ENCODE measurements at places on chromosomes 13 and 19.

DNA sequence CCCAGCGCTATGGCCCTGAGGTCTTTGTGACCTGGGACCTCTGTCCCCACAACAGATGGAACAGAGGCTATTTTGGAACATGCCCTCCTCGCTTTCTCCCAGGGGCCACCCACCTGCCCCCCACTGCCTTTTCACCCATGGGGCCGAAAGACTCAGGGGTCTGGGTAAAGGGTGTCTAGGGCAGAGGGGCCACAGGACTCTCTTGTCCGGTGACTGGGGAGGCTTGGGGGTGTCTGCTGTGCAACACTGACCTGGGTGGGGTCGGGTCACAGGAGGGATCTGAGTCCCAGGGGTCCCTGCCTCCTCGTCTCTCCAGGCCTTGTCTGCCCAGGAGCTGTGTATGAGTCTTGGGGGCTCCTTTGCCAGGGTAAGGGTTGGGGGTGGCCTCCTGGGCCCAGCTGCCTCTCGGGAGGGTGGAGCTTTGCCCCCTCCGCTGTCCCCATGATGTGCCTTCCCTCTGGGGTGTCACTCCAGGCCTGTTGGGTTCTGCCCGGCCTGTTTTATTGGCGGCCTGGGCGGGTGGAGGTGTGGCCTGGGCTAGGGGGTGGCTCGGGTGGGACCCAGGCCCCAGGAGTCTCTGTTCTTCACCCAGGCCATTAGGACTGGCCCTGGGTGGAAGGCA lies 2.1 kb downstream of the ARID3A start:
- peak; percentile 24 for DNase-seq

- DNase-seq: peak; percentile 35
Observed at GRCh38 chr19:31349160-31349881, at the start of gene TSHZ3. Gene TSHZ3, minus strand, starts transcription at chr19:31349436. Its CDS starts 217 bp downstream, at chr19:31349219.

DNA sequence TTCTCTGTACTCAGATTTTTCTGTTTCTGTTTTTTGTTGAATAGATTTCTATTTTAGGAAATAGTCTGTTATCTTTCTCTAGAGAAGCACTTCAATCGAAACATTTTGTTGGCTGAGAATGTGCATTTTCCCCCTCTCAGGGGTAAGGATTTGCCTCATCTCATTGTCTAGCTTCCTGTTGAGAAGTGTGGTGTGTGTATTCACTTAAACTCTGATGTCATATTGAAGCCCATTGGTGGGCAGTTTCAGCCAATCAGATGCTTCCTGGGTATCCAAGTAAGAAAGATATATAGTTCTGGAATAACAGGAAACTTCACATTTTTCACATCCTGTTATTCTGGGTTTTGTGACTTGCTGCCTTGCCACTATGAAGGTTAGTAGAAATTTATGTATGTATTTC lies 87.6 kb downstream of the ARHGEF7 start:
- no peak for DNase-seq

DNA sequence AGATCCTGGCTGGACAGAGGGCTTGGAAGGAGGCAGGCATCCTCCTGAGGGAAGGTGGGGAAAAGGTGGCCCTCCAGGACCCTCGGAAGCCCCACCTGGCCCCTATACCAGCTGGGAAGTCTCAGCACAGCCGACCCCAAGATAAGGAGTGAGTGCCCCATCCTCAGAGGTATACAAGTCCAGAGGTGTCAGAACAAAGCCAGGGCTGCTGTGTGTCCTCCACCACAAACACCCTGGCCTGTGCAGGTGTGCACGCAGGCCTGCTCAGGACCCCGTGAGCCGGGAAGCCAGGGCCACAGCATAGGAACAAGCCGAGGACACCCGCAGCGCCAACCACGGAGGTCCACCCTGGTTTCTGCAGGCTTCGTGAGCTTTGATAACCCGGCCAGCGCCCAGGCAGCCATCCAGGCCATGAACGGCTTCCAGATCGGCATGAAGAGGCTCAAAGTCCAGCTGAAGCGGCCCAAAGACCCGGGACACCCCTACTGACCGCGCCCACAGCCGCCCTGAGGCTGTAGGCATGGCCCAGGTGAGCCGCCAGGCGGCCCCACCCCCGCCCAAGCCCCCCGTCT lies 68.6 kb downstream of the CELF5 start:
- no peak for DNase-seq

DNA sequence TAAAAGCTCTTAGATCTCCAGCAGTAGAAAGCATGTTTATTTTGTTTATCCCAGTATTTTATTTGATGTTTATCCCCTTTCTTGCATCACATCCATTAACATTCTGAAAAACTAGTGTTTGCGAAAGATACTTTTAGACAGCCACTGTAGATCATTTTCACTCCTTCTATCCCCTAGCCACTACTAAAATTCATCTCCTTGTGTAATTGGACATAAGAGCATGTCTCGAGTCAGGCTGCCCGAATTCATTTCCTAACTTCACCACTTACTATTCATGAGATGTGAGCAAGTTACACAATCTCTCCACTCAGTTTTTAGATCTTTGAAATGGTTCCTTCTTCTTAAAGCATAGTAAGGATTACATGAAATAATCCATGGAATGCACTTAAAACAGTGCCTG lies 514.0 kb downstream of the KLF5 start:
- no peak for DNase-seq

DNA sequence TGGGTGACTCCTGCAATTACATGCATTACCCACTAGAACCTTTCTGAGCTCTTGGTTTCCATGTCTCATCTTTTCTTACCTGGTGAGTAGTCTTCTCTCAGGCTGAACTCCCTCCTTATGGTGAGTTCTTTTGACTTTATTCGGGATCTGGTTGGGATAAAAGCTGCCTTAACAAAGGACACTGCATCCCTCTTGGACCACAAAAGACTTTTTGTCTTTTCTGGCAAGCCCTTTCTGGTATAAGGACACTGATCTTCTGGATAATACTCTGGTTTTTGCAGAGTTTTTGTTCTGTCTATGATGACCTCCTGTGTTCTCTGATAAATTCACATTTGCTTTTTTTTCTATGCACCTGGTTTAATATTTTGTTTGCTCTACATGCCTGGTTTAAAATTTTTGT lies 66.7 kb downstream of the SLITRK1 start:
- DNase-seq: no peak

GRCh38 chr19:48588670-48589401 lies 17.7 kb upstream of the SPACA4 start:
- peak; percentile 91 for DNase-seq

GRCh38 chr13:83839146-83839545 lies 43.1 kb downstream of the SLITRK1 start:
- DNase-seq: peak; percentile 24

- no peak for DNase-seq
Observed at GRCh38 chr19:3113100-3114017, 19.2 kb downstream of the GNA11 start.

- no peak for DNase-seq
Observed at GRCh38 chr19:51186323-51186722, 38.6 kb upstream of the CD33 start.

DNA sequence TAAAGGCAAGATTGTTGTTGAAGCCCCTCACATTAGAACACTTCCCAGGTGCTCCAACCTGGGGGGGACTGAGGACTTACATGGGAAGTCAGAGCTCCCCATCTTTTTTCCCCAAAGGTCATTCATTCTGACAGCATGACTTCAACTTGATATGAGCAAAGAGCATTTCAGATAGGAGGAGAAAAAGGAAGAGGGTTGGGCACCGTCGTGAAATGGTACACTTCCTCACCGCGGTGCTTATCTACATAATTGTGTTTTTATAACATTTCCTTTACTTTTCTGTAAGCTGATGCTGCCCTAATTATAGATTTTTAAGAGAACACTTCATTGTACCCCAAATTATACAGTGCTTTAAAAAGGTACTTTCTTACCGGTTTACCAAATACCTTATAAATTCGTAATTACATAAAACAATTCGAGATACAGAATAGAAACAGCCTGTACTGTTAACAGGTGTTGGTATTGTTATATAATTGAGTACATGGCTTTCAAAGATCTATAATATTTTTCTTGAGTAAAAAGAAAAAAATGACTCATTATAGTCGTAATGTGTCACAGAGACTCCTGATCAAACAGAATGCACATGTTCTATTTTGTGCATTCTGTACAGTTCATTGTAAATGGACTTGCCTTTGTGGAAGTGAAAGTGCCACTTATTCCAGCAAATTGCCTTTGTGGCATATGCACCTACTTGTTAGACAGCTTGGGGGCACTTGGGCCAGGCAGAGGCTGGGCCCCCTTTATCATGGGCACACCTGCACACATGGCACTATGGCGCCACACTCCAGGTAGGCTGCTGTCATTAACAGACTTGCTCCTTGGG lies 81.8 kb downstream of the GGACT start:
- no peak for DNase-seq

DNA sequence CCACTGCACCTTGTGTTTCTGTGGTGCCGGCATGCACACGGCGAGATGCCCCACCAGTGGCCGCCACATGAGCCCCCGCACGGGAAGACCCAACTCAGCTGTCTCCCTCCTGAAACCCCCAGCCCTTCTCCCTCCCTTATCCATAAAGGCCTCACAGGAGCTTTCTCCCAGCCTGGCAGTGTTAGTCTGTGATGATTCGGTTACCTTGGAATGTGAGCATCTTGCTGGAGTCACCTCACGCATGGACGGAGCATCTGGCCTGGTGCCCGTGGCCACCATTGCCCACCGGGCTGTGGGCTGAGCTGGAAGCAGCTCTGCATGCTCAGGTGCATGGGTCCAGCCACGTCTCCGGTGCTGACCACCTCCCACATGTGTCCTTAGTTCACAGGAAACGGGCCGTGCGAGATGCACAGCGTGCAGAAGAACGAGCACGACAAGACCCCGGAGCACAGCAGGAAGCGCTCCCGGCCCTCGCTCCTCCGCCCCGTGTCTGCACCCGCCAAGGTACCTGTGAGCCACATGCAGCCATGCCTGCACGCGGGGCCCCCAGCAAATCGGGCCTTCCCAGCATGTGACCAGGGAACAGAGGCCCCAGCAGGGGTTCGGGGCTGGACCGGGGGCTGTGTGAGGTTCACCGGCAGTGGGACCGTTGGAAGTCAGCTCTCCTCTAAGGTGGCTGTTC lies 22.0 kb downstream of the SIN3B start:
- no peak for DNase-seq

- no peak for DNase-seq
Observed at GRCh38 chr19:44759083-44759804, 10.7 kb downstream of the BCL3 start.

GRCh38 chr19:3748965-3749364 lies 12.5 kb downstream of the APBA3 start:
- DNase-seq: no peak

GRCh38 chr13:93180356-93180969 lies 46.1 kb upstream of the GPC6 start:
- DNase-seq: no peak

GRCh38 chr19:19407633-19407930 lies 2.1 kb downstream of the GATAD2A start:
- DNase-seq: no peak

DNA sequence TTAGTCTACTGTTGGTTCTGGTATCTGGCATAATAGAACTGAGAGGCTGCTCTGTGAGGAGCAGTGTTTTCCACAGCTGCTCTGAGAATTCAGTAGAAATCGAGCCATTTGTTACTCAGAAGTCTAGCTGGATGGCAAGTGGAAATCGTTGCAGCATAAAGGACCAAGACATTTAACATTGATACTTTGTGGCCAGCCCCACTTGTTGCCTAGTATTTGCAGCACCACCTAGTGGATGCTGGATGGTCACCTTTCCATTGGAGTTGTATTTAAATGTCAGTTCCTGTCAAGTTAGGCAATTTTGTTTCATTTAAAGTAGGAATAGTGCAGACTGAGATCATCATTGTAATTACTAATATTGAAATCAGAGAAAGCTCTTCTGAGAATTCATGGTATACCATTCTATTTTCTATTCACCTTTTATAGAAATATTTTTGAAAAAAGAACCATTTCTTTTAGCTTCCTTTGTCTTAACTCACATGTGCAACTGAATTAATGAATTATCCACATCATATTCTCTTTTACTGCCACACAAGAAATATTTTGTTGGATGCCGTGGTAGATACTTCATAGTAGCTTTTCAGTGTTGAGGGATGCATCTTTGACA lies 64.6 kb downstream of the PDS5B start:
- peak; percentile 84 for DNase-seq

DNA sequence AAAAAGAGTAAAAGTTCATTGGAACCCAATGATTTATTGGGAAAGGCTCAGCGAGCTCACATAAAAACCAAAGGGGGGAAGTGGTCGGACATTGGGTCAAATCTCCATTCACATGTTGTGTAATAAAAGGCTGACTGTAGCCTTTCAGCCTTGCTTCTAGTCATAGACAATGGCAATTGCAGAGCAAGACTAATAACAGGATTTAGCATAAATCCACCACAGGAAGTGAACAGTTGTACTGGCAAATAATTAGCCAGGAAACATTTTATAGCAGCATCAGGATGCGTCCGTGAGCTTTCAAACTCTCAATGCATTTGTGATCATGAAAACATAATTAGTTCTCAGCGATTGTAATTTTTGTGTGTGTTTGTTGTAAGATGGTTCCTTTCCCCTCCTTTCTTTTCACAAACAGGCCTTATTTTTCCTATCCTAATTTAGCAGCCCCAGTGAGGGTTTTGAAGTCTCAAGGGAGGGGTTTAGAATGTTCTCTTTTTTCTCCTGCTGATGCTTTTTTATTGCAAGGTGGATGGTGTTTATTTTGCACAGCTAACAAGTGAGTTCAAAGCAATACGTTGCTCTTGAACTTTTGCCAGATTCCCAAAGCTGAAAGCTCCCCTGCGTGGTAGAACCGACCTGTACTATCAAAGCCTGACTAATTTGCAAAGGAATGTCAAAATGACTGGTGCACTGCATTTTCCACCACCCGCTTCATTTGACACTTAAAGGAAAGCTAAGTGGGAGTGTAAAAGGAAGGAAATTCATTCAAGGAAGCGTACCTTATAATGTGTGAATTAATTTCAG lies 105.6 kb downstream of the SPRY2 start:
- no peak for DNase-seq

DNA sequence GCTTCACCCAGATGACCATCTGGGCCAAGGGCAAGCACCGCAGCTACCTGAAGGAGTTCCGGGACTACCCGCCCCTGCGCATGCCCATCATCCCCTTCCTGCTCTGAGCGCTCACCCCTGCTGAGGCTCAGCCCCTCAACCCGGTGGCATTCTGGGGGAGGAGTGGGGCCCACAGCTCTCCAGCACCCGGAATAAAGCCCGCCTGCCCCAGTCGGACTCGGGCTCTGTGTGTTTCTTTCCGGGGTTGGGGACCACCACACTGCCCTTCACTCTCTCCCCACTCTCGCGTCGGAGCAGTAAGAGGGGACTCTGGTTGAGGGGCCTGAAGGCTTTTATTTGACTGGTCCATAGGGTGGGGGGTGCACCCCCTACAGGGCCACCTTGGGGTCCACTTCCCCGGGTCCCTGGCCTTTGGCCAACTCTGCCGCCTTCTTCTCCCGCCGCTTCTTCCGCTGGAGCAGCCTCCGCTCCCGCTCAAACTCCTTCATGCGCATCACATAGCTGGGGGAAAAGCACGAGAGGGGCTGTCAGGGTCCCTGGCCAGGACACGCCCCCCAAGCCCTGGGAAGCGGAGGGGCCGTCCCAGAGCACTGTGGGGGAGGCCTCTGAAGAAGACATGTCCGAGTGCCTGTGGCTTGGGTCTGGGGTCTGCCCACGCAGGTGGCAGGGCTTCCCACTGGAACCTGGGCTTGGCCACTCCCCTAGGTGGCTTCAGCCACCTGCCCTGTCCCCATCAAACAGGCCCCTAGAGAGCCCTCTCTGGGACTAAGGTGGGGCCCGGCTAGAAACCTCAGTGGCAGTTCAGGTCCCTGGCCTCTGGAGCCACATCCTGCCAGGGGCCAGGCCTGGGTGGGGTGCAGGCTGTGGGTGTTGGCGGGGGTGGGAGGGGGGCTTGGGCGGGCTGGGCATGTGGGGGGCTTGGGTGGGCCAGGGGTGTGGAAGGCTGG lies 5.8 kb downstream of the NDUFB7 start:
- DNase-seq: no peak
